Activated T-cell treated with anti-CD3 and anti-CD28 coated beads, Interleukin-2, amount 50 U/mL, for 24 hours (primary cell): ENCODE measurements at places on chromosomes 4 and X.

DNA sequence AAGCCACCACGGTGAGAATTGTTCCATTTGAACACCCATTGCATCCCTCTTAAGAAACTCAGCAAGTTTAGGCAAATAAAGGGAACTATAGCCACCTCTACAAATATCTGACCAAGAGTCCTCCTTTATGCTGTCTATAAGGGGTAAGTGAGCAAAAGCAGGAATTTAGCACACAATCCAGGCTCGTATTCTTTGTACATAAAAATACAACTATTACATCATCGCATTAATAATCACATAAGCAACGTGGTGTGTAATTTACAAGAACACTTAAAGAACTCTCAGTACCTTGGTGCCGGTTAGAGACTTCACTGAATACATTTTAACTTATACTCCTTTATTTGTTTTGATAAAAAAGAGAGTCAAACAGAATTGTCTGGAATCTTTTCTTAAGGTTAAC, 38.8 kb downstream of the PALLD start:
- no peak for DNase-seq

GRCh38 chr4:57182132-57182874, 72.1 kb upstream of the IGFBP7 start:
- DNase-seq = no peak

GRCh38 chr4:41160856-41161255, 53.5 kb downstream of the APBB2 start:
- DNase-seq = no peak

DNA sequence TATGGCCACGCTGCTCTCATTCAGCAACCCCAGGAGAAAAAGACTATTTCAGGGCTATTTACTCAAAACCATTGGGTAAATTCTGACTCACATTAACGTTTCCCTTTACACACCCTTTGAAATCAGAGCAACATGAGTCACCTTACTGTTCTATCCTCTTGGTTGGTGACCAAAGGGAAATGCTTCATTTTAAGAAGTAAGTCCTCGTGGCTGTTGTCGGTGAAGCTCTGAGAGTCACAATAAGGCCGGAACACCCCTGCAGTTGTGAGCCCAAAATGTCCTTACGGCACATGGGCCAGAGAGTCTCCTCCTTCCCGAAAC, 56.3 kb upstream of the SPRY1 start:
- DNase-seq = no peak

DNA sequence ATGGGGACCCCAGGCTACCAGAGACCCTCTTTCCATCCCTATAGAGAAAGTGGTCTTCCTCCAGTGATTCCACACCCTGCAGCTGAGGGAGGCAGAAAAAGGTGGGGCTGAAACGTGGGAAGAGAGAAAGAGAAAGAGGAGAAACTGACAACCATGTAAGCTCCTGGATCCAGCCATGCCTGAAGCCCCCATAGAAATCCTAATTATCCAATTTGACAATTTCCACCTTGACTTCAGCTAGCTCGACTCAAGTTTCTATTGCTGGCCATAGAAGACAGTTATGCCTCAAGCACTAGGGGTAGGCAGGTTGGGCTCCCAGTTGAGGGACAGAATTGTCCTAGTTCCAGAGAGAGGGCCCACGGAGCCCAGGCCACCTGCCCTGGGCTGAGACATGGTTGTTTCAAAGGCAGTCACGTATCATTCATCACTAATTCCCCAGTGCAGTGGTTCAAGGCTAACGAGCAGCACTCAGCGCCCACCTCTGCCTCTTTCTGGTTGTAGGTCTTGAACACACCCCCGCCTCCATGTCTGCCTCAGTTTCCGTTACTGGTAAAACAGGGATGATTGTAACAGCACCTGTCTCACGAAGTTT, 39.8 kb upstream of the ASMTL start:
- peak; percentile 26 for DNase-seq

DNA sequence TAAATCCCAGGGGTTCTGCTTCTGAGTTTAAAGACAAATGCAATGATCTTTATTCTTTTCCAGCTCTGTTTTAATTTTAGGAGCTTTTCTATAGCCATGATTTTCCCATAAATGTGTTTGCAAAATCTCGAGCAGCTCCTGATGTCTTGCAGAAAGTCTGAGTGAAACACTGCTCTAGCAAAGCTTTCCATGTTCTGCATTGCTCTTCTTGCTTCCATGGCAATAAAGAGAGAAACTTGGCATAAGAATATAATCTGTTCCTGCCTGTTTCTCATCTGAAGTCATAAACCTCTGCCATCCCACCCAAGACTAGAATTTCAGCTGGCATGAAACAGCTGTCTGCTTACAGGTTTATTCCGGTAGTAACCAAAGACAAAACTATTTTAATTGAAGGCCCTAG, 254.5 kb downstream of the SPRY1 start:
- DNase-seq = no peak

DNA sequence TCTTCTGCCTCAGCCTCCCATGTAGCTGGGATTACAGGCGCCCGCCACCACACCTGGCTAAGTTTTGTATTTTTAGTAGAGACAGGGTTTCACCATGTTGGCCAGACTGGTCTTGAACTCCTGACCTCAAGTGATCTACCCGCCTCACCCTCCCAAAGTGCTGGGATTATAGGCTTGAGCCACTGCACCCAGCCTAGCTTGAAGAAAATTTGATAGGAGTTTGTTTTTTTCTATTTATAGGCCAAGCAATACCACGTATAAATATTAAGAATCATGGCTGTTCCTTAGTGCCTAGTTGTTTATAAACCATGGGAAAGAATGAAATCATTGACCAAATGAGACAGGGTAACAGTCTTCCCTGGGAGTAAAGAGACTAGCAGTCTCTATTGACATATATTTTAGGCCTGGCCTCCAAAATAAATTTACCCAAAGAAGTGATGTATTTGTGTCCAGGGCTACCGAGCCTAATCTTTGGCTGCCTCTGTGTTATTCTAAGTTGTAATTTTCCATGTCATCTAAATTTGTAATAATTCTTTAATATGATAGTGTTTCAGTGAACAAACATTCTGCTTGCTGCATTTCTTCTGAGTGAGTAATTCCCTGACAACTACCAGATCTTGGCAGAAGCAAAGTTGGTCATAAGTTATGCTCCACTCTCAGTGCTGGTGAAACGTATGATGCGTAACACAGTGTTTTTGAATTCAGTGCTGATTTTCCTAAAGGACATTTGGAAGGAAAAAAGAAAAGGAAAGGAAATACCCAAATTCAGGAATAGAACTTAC, 10.3 kb downstream of the PKD2 start:
- no peak for DNase-seq

DNA sequence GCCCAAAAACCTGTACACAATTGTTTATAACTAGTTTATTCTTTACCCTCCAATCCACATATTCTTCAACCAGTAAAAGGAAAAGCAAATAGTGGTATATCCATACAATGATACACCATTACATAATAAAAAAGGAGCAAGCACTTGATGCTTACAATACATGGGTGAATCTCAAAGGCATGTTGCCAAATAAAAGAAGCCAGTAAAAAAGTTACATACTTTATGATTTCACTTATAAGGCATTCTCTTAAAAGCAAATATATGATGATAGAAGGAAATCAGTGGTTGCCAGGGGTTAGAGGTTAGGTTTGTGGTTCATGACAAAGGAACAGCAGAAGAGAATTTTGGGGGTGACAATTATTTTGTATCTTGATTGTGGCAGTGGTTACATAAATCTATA, 896.1 kb upstream of the LCORL start:
- no peak for DNase-seq

GRCh38 chr4:176475067-176475466, 155.3 kb downstream of the SPCS3 start:
- DNase-seq = no peak

GRCh38 chr4:11650801-11651596, 222.3 kb upstream of the HS3ST1 start:
- DNase-seq = no peak

- no peak for DNase-seq
Measured at GRCh38 chr4:107977966-107978705, 11.6 kb upstream of the HADH start.

DNA sequence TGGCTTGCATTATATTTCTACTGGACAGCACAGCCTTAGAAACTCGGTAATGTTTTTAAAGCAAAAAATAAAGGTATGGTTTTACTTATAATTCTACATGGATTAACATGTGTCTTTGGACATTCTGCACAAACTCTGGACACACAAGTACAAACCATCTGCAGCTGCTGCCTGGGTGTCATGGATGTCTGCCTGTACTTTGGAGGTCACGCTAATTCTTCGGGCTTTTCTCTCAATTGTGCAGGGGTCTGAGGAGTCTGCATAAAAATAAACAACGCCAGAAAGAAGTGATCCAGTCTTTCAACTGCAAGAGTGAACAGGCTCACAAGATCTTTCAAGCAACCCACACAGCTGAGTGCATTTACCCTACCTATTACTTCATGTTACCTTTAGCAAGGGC, 55.2 kb downstream of the TAB3 start:
- no peak for DNase-seq

GRCh38 chr4:7420661-7421040, 14.1 kb downstream of the PSAPL1 start:
- DNase-seq = no peak

DNA sequence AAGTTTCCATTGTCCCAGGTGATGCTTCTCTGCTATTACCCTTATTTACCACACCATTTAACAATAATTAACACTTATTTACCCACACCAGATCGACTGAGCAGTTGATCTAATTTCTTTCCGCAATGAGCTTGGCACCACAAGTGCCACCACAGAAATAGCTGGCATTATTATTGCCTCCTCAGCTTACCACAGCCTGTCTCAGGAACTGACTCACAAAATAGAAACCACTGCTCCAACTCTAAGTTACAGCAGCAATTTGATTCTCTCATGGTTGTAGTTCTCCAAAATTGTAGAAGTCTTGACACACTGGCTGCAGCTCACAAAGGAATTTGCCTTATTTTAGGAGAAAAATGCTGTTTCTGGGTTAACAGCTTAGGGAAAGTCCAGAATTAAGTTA, 22.5 kb downstream of the ZNF721 start:
- DNase-seq = no peak

- DNase-seq = no peak
Measured at GRCh38 chrX:83008415-83008814, 499.7 kb upstream of the POU3F4 start.

DNA sequence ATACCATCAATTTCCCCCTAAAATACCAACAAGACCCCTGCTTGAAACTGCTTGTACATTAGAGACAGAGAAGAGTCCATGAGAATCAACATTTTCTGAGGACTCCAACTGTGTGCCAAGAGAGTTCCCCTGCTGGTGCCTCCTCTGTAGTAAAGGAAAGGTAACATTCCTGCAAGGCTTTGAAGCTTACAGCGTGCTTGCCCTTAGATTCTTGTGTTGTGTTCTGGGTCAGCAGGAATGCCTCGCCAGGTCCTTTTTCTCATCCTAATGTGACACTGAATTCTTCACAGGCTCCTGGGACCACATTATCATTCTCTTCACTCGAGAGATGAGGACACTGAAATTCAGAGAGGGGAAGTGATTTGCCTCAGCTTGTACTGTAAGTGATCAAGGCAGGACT, 9.7 kb upstream of the EOLA2 start:
- no peak for DNase-seq

DNA sequence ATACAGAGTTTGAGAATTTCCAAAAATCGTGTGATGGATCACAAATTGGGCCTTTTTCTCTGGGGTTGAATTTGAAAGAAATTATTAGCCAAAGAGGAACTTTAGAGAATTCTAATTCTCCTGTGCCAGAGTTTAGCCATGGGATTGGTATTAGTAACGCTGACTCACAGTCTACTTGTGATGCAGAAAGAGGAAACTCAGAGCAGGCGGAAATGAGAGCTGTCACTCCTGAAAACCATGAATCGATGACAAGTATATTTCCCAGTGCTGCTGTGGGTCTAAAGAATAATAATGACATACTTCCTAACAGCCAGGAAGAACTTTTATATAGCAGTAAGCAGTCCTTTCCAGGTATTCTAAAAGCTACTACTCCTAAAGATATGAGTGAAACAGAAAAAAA, 64.9 kb downstream of the N4BP2 start:
- DNase-seq = no peak

DNA sequence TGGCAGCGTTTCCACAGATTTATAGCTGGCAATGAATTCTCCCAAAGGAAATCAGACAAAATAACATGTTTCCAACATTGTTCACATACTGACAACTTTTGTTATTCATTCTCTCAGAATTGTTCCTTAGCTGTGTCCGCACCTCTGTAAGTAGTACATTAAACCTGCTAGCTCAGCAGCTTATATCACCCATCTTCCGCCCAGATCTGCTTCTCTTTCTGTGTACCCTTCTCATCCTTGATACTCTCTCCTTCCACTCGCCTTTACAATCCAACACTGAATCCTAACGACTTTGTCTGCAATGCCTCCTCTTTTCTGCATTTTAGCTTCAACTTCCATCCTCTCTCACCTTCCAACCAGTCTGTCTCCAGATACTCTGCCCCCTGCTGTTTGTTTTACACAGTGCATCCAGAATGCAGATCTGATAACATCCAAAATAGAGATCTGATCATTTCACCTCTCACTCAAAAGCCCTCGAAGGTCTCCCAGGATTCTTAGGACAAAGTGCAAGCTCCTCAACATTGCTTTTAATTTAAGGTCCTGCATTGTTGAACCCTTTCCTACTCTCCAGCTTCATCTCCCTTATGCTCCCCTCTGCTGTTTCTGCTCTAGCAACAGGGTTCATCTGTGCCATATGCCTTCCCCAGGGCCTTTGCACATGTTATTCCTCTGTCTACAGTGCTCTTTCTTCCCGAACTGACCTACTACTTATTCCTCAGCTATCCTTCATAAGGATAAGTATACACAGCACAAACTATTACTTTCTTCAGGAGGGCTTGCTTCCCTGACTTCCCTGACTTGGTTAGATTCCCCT, 67.3 kb upstream of the VBP1 start:
- no peak for DNase-seq

DNA sequence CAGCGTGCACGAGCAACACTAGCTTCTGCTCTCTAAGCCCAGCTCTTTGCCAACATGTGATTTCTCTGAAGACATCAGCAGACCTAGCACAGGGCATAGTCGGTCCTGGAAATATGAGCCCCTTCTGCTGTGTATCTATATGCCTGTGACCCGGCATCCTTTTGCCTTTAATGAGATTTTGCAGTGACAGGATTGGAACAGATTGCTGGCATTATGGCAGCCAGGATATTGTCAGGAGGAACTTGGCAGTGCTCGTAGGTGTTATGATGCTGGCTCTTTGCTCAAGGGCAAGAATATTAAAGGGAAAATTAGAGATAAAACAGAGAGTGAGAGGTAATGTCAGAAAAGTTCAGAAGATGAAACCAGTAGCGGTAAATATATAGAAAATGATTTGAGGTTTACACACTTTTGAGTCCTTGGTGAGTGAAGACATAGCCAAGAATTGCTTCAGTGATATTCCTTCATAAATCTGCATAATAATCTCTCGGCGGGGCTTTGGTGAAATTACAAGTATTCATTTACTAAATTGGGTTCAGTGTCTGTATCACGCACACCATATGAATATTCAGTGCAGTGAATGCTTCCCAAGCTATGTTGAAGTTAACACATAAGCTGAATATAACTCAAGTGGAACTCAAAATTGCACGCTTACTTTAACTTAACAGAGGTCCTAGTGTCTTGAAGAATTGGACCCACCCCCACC, 502.1 kb upstream of the NR3C2 start:
- no peak for DNase-seq
